ENCODE measurements at places on chromosomes 13 and 19.
A peak's percentile ranks its signal among the peaks of the same experiment; 100 is the strongest.

DNA sequence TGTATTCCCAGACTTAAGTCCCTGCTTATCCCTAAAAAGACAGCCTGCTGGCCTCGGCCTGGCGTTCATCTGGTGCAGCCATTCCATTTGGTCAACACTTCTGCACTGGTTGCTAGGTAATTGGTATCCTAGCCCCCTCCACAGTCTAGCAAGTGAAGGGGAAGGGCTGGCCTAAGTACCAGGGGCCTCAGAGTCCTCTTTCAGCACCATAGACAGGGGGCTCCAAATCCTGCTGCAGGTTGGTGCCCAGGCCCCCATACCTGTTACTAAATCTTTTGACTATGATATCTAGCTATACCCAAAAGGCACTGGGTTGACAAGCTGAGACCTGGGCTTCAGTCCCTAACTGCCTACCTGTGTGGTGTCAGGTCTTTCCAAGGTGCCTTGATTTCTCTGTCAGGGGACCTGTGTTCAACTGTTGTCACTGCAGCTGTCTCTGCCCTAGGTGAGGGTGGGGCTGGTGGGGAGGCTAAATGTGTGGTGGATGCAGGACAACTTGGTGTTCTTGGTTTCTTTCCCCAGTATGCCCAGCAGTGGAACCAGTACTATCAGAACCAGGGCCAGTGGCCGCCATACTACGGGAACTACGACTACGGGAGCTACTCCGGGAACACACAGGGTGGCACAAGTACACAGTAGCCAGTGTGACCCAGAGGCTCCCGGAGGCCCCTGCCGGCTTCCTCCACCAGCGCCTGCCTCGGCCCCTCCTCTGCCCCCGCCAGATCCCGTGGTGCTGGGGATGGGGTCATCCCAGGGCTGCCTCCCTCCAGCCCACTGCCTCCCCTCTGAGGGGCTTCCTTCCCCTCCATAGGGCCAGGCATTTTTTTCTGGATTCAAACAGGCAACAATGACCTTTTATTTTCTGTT is 3.8 kb upstream of the CCDC97 start:
- DNase-seq, result no peak

- no peak for DNase-seq
These were observed 22.8 kb upstream of the CCNE1 start for GRCh38 chr19:29789007-29789406.

DNA sequence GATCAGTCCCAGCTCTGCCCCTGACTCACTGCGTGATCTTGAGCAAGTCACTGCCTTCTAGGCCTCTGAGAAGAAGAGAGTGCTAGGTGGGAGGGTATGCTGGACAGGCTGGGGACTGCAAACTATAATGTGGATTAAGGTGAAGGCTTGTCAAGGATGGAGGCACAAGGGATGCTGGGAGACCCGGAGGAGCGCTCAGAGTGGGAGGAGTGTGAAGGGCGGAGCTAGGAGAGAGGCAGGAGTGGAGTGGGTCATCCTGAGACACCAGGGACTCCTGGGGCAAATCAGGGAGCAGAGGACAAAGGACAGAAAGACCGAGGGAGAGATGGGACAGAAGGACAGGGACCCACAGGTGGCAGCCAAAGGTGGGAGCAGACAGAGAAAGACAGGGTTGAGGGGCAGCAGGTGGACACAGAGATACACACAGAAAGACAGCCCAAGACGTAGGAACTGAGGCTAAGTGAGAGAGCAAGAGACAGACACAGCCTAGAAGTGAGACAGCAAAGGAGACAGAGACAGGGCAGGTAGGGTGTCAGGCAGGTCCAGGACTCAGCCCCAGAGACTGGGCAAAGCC is 2.6 kb downstream of the GRIK5 start:
- DNase-seq, result no peak

DNA sequence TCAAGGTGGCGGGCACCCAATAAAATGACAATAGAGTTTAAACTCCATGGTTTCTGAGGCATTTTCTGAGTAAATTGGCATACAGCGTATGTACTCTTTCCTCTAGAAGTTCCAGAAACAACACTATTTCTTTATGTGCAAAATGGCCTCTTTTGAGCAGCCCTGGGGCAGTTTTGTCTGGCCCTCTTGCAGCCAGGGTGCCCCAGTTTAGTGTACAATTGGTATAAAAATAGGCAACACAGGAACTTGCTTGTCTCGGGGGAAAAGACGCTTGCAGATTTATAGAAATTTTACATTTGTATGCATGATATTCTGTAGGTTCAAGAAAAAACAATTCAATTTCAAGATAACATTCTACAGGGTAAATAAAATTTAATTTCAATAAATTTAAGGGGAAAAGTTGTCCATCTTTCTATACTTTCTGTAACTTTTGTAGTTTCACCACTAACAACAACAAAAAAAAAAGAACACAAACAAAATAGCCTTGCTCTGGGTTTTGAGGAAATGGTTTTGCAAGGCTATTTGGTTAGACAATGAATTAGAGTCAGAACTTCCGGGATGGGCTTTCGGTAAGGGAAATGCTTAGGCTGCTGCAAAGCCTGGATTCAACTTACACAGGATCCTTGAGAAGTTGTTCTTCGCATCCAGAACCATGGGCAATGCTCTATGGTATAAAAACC is 45.3 kb downstream of the LRCH1 start:
- DNase-seq, result no peak

- no peak for DNase-seq
These were observed 62.3 kb downstream of the ZNF627 start for GRCh38 chr19:11659612-11660011.

DNA sequence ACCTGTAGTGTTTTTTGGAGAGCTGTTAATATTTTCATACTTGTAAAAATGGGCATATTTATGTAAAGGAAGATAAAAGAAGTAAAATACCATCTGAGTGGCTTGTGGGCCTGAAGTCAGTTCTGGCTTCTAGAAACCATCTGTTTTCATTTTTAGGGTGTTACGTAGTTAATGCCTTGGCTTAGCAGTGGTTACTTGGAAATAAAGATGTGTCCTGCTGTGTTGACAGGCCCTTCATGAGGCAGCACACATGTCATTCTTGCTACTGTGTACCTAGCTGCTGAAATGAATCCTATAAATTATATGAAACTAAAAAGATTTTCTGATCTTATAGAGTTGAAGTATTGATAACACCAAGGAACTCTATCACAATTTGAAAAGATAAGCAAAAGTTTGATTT is 16.0 kb downstream of the ILF3 start:
- DNase-seq, result no peak

DNA sequence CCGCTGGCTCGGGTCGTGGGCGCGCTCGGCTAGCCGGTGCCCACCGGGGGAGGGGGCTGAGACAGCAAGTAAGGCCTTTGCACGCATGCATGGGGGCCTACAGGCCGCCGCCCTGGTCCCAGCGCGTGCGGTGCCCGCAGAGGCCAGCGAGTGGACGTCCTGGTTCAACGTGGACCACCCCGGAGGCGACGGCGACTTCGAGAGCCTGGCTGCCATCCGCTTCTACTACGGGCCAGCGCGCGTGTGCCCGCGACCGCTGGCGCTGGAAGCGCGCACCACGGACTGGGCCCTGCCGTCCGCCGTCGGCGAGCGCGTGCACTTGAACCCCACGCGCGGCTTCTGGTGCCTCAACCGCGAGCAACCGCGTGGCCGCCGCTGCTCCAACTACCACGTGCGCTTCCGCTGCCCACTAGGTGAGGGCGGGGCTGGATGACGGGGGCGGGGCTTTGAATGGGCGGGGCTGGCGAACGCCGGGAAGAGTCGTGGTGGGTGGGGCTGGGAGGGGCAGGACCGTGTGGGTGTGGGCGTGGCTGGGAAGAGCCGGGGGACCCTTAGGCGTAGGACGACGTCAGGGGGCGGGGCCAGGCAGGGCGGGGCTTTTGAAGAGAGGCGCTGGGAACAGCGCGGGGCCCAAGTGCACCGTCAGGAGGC is 2.1 kb downstream of the CILP2 start:
- no peak for DNase-seq

DNA sequence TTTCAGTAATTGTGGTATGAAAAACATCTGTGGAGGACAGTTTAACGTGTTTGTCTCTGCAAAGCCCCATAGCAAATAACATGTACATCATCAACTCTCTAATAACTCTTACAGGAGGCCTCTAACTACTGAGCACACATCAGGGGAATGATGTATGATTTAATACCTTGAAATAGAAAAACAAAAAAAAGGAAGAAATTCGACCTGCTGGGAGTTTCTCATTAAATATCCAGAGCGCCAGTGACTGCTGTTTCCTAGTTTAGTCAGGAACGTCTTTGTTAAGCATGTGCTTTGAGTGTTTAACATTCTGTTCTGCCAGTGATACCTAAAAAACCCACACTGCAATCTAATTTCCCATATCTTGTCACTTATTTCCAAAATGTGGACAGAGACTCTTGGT is 235.4 kb downstream of the PCDH20 start:
- DNase-seq, result no peak

DNA sequence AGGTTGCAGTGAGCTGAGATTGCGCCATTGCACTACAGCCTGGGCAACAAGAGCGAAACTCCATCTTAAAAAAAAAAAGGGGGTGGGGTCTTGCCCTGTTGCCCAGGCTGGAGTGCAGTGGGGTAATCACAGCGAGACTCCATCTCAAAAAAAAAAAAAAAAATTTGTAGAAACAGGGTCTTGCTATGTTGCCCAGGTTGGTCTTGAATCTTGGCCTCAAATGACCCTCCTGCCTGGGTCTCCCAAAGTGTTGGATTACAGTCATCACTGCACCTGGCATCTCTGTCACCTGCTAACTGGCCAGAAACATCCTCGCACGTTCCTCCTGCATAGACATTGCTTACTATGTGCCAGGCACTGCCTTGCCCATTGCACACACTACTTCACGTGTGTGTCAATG is 14.1 kb downstream of the RCN3 start:
- no peak for DNase-seq

- DNase-seq, result no peak
These were observed 20.6 kb downstream of the ELAVL3 start for GRCh38 chr19:11460207-11460606.

DNA sequence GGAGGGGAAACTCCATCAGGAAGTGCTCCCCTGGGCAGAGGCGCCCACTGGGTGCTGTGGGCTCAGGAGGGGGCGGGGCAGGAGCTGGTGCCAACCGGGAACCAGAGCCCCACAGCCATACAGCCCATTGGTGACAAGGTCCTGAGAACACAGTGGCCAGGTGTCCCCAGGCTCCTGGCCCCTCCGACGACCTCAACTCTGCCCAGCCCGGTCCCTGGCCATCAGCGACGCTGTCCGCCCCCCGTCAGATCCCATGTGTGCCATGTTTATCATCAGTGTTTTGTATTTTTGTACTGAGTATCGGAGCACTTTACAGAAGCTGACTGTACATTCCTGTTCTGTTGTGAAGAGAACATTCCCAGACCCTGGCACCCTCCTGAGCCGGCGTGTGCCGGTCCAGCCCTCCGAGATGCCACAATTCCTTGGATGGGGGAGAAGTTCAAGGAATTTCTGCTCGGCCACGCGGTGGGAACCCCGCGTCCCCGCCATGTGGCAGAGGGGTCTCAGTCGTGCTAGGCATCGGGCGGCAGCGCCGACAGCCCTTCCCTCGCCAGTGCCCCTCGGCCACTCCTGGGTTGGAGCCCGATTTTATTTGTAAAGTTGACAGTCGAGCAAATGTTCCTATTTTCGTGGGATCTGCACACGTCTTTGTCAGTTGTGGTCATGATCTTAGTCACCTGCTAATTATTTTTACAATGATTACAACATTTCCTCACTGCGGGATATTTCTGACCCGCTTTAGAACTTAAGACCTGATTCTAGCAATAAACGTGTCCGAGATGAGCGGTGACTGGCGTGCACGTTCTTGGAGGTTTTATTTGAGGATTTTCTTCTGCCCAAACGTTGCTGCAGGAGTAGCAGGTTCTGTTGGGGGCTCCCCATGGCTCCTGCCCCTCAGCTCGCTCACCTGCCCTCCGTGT is 16.9 kb downstream of the PEX11G start:
- no peak for DNase-seq

GRCh38 chr13:46341112-46341711 is 45.8 kb downstream of the RUBCNL start:
- DNase-seq, result no peak

DNA sequence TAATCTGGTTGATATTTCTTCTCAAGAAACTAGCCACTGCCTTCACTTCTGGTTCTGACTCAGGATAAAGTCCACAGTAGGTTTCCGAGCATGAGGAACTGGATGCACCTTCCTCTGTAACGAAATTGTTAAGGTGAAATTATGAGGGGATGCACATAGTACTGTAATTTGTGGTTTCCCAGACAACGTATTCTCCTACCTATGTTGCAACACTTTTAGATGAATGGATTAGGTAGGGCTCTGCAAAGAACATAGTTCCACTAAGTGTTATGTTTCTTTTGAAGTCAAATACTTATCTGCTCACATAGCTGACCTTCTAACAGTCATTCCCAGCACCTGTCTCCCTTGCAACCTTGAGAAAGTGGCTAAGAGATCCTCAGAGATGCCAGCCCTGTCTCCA is 5.7 kb upstream of the ZC3H13 start:
- no peak for DNase-seq

GRCh38 chr19:44003461-44004009 is 778 bp downstream of the ZNF230 start:
- DNase-seq, result peak; percentile 66

GRCh38 chr19:39335168-39335548 is 685 bp downstream of the GMFG start:
- no peak for DNase-seq

DNA sequence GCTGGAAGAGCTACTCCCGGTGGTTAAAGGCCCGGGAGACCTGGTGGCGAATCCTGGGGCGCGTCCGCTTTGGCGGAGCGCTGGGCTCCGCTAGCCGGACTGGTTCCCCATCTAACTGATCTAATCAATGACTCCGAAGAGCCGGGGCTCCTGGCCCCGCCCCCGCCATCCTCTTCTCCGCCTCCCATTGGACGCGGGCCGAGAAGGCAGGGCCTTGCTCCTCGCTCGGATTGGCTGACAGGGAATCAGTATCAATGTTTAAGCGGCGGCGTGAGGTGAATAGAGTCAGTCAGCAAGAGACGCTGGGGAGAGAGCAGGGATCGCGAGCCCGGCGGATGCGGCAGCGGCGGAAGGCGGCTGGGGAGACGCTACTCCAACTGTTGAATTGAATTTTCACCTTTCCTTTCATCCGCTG is 1.7 kb upstream of the PCDH17 start:
- DNase-seq, result peak; percentile 96

- DNase-seq, result no peak
These were observed 813 bp downstream of the ZNF296 start for GRCh38 chr19:45075301-45076028.

DNA sequence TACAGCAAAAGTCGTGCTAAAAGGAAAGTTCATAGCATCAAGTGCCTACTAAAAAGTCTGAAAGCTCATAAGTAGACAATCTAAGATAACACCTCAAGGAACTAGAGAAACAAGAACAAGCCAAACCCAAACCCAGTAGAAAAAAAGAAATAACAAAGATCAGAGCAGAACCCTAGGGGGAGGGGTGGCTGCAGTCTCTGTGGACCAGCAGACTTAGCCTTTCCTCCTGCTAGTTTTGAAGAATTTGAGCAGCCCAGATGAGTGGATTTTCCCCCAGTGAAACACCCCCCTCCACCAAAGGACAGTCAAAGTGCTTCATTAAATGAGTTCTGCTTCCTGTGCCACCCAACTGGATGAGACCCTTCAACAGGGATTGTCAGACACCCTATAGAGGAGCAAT is 2.6 kb upstream of the ZNF486 start:
- no peak for DNase-seq
